ENCODE measurements at places on chromosomes 5 and 9.

GRCh38 chr9:119435076-119435475 is 65.8 kb upstream of the BRINP1 start:
- no peak for DNase-seq

GRCh38 chr9:124084087-124084486 is 72.5 kb downstream of the LHX2 start:
- DNase-seq: no peak

- no peak for DNase-seq
Measured at GRCh38 chr5:96149021-96149420, 187.4 kb upstream of the ELL2 start.

- DNase-seq: no peak
Measured at GRCh38 chr5:86507574-86507973, 110.2 kb upstream of the COX7C start.

GRCh38 chr5:57845025-57845424 is 362.4 kb upstream of the ACTBL2 start:
- no peak for DNase-seq

DNA sequence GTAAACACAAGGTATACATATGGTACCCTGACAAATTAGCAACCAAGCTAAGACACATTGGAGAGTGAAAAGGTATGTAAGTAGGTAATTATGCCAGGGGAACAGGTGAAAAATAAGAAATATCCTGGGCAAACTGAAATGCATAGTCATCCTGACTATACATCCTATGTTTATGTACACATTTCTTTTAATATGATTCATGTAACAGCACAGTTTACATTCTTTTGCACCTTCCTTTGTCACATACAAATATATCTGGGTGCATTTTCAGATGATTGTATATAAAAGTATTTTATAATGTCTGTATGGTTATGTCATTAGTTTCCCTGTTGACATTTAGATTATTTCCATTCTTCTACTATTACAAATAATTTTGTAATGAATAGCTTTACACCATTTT is 1146.9 kb downstream of the EFNA5 start:
- DNase-seq: no peak

DNA sequence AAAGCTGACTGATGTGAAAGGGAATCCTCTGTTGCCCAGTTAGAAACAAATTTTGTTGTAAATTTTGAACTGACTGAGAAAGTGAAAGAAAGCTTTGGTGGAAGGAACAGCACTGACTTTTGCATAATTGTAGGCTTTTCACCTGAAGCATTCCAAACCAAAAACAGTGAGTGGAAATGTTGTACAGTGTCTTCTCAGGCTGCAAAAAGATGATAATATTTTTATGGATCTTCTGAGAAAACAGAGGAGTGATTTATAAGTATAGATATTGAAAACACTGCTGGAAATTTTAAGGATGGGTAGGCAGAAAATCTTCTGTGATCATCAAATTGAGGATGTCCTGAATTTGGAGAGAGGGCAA is 40.0 kb downstream of the LURAP1L start:
- DNase-seq: no peak

DNA sequence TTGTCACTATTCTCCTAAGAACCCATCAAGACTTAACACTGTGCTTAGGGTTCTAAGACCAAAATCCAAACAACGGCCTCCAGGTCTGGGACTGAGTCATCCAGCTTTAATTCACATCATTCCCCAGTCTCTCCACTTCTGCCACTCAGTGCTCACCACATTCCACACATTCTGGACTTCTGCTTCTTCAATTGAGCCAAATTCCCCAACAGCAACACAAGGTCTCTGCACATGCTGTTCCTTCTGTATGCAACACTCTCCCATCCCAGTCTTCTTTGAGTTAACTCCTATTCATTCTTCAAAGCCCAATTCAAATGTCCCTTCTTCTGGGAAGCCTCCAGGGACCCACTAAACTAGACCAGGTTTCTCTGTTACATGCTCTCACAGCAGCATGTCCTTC is 97.8 kb downstream of the GPR21 start:
- DNase-seq: no peak

DNA sequence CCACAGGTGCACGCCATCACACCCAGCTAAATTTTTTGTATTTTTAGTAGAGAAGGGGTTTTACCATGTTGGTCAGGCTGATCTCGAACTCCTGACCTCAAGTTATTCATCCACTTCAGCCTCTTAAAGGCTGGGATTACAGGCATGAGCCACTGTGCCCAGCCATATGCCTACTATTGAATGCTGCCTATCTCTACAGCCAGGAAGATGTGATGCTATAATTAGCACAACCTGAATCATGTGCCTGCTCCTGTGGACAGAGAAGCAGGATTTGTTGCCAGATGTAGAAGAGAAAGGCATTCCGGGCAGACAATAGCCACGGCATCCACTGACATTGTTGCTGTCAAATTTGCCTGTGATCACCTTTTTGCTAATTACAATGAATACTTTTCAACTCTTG is 24.4 kb upstream of the MLLT3 start:
- DNase-seq: no peak

DNA sequence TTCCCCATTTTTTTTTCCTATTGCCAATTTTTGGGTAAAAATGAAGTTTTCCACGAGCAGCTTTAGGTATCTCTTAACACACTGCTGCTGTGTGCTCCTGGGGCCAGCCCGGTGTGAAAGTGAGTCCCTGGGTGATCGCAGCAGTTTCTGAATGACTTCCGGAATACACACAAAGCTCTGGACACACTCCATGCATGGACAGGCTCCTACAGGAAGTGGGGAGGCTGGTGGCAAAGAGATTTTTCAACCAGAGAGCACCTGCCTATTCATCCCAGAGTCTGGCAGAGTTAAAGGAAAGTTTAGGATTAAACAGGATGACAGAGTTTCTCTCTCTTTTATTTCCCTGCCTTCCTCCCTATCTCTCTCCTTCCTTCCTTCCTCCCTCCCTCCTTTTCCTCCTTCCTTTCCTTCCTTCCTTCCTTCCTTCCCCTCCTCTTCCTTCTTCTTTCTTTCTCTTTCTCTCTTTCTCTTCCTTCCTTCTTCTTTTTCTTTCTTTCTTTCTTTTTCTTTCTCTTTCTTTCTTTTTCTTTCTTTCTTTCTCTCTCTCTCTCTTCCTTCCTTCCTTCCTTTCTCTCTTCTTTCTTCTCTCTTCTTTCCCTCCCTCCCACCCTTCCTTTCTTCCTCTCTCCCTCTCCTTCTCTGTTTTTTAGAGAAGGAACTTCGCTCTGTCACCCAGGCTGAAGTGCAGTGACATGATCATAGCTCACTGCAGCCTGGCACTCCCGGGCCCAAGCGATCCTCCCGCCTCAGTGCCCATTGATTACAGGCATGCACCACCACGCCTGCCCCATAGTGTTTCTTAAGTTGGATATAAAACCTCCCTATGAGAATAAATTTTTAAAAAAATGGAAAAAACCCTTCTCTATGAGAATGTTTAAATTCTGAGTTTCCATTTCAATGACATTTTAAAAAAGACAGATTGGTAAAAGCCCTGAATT is 38.7 kb upstream of the UBTD2 start:
- no peak for DNase-seq

GRCh38 chr5:62732677-62733121 is 154.1 kb downstream of the LRRC70 start:
- no peak for DNase-seq

DNA sequence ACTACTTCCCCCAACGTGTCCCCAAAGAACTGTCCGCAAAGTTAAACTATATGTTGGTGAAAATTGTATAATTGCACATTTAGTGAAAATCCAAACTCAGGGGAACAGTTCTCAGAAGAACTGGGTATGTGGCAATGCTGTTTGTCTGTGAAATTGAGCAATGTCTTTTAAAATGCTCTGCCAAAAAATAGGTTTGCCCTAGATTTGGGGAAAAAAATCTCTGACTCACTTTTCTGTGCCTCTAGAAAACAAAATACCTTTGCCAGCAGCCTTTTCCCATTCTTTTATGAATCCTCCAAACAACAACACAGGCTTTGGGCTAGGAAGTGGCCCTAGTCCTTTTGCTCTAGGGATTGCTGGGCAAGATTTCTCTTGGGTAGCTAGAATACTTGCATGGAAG is 37.4 kb upstream of the ZNF608 start:
- DNase-seq: no peak

GRCh38 chr5:131525805-131526204 is 109.2 kb downstream of the RAPGEF6 start:
- DNase-seq: no peak

DNA sequence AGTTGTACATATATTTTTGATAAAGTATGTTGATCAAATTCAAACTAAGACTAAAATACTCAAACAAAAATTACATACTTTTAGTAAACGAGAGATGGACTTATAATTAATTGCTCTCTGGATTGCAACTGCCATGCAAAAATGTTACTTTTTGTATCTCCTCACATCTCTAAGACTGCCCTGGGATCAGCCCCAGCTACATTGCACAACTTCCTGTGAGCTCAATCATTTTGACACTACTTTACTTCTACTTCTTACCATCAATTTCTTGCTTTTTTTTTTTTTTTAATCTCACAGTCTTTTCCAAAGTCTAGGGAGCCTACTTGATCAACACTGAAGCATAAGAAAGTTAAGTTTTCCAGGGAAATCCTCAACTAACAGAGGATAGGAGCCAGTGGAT is 506.0 kb upstream of the CDH10 start:
- no peak for DNase-seq

DNA sequence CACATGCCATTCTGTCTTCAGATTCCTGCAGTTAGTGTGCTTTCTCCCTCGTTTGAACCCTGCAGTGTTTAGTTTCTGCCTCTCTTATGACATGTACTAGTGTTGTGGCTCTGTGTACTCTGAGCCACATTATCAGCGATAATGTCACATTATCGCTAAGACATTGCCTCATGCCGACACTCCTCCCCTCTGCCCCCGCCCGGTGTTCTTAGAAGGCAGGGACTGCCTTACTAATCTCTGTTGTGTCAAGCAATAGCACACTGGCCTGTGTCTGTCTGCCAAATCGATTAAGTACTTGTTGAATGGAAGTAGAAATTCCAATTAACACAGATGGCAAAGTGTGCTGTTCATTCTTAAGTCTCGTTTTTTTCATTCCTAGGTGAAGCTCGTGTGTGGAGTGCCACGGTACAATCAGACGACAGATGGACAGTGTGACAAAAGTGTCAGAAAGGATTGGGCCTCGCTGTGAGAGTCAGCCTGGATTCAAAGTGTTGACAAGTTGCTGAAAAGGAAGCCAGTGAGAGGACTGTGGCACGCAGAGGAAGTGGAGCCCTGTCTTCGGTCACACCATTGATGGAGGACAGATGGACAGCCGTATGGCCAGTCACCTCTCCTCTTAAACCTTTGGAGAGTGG is 10.5 kb downstream of the PIK3R1 start:
- DNase-seq: no peak

DNA sequence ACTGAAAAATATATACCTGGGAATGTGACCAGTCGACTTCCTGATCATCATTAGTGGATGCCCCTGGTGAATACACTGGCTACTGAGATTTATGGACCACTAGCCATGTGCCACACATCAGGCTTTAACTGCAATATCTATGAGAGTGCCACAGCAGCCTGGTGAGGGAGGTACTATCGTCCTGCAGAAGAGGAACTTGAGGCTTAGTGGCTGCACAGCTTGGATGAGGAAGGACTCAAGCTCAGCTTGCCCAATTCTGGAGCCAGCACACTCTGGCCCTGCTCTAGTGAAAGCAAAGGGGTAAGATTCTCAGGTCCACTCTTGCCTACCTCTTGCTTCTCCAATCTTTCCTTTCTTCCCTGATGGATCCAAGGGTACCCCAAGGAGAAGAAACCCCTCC is 129.3 kb downstream of the ENTREP1 start:
- no peak for DNase-seq

DNA sequence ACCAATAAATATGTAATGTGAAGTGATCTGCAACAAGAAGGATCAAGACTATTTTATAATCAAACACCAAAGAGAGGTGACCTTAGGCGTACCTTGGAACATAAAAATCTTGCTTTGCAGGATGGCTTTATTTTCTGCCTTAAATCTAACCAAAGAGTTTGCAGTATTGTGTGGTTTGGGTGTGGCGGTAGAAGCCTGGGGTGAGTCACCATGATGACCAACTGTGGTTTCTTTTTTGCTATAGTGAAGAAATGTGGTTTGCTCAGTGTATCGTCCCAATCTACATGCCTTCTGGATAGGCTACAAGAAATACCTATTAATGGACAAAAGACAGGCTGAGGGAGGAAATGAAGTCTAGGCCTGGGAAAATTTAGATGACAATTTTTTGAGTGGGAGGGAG is 5.1 kb upstream of the CAST start:
- no peak for DNase-seq

GRCh38 chr9:120730654-120731514 is 16.6 kb upstream of the MEGF9 start:
- DNase-seq: no peak
